ENCODE measurements at places on chromosomes 4 and X.

GRCh38 chr4:176635372-176636261, 157.1 kb downstream of the VEGFC start:
- no peak for DNase-seq

DNA sequence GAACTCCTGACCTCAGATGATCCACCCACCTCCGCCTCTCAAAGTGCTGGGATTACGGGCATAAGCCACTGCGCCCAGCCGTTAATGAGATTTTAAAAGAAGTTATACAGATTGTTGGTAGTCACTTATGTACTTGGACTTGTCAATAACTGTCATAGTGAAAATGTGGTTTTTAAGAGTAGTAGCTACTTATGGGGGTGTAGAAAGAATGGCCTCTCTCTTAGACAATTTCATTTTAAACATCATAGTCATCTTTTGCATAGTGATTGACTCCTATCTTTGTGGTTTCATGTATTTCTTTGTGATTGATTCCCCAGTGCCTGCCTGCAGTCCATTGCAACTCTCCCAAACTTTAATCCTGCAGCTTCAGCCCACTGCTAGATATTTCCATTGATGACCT, 17.4 kb downstream of the FAM199X start:
- no peak for DNase-seq

GRCh38 chr4:88775529-88775928, 77.9 kb upstream of the NAP1L5 start:
- no peak for DNase-seq

DNA sequence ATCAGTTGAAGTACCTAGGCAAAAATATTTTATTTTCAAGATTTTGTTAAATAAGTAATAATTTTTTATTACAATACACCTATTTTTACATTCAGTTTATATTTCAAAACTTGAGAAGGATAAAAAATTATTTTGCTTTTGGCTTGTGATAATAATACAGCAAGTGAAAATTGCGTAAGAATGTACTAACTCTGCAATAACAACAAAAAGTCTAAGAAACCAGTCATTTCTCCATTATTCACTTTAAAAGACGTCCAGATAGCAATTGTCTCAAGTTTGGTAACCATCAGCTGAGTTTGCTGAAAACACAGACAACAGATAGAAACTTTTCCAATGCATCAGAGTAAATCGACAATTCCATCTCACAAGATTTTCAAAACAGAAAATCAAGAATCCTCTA, 12.1 kb downstream of the CXCL8 start:
- no peak for DNase-seq

DNA sequence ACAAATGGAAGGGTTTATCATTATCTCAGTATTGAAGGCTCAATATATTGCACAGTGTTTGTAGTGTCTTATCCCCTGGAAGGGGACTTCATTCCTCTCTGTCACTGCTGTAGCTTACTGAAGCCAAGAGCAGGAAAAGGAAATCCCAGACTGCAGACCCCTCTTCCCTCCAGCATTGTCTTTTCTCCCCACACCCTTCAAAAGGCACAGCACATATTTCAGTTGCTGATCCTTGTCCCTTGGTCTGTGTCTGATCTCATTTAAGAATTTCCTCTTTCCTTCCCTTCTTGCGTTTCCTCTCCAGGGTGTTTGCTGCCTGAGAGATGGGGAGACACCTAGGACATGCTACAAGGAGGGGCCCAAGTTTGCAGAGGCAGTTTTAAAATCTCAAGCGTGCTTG, 40.1 kb downstream of the STIM2 start:
- DNase-seq, result no peak

GRCh38 chrX:11272290-11272689, 20.9 kb upstream of the AMELX start:
- no peak for DNase-seq
